T1000 (cell line): ENCODE measurements at places on chromosomes 6 and 20.

DNA sequence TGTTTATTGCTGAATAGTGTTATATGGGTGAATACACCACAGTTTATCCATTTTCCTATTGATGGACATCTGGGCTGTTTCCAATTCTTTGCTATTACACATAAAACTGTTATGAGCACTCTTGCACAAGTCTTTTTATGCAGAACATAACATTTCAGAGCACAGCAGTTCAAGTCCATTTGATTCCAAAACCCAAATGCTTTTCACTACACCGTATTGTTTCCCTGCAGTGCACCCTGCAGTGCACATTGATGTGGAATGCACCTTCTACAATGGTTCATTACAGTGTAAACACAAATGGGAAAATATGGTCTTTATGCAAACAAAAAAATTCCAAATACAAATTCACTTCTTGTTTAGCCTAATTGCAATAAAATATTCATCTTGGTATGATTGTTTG is 3.6 kb upstream of the SLC2A12 start:
- no peak for DNase-seq

DNA sequence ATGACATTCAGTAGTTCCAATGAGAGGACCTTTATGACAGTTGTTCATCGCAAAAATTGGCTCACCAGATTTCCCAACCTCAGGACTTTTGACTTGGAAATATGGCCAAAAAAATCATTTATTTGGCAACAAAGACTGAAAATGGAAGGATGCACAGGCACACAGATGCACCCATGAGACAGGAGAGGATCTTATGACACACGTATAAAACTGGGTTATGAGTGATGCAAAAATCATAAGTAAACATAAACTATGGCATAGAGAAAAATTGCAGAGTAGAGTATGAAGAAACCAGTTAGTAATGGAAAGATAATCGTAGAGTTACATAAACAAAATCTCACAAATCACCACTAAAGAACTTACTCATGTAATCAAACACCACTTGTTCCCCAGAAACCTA is 546.9 kb downstream of the ADGRB3 start:
- no peak for DNase-seq

DNA sequence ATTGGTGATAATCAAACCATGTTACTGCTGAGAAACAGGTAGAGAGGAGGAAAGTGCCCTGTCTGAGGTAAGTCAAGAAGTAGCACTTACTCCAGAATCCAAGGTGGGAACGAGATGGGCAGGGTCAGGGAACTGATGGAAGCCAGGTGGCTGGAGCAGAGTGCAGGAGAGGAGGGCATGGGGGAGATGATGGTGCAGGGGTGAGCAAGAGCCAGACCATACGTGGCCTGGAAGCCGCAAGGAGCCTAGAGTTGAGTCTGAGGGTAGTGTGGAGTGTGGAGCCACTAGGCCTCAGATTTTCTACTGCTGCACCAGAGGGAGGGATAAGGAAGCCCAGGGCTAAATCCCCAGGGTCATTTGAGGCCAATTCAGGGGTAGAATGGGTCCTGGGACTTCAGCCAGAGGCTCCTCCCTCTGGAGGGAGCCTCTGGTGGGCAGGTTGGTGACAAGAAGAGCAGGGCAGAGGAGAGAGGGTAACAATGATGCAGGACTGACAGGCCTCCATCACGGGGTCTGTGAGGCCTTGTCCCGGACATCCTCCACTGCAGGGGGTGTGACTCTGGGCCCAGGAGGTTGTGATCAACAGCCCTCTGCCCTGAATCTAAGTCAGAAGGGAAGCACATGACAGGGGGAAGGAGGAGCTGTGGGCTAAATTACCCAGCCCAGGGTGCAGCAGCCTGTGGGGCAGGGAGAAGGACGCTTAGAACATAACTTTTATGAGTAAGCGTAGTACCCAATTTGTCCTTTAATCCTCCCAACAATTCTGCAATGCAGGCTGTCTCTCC is 28.7 kb downstream of the COX4I2 start:
- no peak for DNase-seq

- DNase-seq: no peak
These were observed 160.2 kb downstream of the SYCP2 start for GRCh38 chr20:59772931-59773913.

DNA sequence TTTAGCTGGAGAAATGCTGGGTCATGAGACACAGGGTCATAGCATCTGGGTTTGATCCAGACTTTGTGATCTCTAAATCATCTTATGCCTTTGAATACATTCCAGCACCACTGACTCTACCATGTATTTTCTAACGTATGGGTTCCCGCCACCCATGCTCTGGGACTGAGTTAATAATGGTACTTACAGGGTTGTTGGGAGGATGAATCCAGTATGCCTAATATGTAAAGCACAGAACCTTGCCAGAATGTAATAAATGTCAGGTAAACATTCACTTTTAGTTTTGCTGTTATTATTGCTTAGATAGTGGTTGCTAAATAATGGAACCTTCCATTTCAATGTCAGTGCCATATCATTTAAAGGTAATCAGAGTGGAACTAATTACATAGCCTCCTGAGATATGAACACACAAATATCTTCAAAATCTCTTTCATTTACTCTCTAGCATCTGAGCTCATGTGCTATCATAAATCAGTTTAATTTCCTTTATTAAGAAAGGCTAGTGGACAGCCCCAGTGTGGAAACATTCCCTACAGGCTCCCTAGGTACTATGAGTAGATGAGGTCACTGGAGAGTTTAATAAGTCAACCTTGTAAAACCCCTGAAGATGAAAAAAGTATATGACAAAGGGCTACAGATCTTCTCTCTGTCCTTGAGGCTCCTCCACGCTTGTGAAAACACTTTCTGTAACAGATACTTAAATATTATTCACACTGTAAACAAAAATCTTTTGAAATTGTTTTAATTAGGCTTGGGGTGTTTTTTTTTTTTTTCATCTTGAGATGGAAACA is 226.6 kb downstream of the ALDH8A1 start:
- DNase-seq: no peak

DNA sequence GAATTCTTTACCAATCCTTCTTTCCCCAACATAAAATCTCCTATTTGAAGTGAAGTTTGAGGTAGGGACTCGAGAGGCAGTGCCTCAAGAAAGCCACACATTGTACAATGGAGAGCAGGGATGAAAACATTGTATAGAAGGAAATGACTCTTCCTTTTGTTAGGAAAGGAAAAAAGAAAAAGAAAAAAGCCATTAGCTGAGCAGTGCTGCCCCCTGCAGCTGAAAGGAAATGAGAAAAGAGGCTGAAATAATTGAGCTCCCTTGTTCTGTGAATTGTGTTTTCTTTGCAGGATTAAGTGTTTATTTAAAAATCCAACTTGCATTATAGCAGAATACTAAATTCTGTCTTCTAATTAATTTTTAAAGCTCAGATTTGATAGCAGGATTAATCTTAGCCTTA is 162.9 kb upstream of the SASH1 start:
- DNase-seq: no peak

DNA sequence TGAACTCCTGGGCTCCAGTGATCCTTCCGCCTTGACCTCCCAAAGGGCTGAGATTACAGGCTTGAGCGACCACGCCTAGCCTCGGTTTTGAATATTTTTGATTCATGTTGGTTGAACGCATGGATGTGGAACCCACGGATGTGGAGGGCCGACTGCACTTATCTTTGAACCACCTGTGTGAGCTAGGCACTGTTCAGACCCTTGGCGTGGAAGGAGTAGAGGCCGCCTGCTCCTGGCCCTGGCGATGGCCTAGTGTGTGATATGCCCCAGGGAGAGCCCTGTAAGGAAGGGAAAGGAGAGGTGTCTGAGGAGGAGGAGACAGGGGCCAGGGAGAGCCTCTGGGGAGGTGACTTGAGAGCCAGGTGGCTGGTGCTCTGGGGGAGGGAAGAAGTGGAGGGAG is 64.3 kb downstream of the BCAS4 start:
- no peak for DNase-seq

DNA sequence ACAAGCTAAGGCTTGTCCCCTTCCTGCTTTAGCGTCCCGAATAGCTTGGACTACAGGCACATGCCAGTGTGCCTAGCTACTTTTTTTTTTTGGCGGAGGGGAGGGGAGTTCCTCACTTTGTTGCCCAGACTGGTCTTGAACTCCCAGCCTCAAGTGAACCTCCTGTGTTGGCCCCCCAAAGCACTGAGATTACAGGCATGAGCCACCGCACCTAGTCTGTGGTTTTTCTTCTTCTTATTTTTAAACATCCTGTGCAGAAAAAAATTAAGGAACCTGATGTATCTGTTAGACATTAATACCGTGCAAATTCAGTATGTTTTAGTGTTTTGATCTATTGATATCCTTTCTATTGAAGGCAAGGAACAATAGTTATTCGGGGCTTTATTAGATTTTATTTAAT is 25.7 kb downstream of the HIVEP1 start:
- no peak for DNase-seq

DNA sequence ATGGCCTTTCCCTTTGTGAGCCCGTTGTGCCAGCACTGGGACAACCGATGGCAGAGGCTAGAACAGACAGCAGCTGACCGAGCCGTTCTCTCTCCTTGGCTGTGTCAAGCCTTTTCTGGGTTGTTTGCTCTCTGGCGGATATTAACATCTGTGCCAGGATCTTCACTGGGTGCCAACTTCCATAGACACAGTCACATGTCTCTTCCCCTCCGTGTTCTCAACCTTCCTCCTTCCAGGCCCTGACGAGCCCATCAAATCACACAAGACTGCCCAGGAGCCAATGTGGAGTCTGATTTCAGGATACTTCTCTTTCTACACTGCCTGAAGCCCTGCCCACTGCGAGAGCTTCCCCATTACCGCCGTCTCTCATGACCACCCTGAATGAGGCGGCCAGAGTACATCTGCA is 111.0 kb upstream of the RALGAPA2 start:
- no peak for DNase-seq

DNA sequence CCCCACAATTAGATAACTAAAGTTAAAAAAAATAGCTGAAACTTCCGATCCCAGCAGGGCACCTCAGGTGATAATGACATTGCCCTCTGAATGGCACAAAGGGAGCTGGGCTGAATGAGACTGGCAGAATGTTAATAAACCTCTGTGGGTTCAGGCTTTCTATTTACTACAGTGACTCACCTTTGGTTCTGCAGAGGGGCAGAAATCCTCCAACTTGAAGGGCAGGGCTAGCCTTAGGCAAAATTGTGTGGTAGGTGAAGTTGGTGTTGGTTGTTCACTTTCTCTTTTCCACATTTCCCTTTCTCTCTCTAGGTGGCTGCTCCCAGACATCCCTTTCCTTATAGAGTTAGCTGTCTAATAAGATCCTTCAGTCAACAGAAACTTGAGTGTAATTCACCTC is 625.2 kb downstream of the EPM2A start:
- DNase-seq: no peak

DNA sequence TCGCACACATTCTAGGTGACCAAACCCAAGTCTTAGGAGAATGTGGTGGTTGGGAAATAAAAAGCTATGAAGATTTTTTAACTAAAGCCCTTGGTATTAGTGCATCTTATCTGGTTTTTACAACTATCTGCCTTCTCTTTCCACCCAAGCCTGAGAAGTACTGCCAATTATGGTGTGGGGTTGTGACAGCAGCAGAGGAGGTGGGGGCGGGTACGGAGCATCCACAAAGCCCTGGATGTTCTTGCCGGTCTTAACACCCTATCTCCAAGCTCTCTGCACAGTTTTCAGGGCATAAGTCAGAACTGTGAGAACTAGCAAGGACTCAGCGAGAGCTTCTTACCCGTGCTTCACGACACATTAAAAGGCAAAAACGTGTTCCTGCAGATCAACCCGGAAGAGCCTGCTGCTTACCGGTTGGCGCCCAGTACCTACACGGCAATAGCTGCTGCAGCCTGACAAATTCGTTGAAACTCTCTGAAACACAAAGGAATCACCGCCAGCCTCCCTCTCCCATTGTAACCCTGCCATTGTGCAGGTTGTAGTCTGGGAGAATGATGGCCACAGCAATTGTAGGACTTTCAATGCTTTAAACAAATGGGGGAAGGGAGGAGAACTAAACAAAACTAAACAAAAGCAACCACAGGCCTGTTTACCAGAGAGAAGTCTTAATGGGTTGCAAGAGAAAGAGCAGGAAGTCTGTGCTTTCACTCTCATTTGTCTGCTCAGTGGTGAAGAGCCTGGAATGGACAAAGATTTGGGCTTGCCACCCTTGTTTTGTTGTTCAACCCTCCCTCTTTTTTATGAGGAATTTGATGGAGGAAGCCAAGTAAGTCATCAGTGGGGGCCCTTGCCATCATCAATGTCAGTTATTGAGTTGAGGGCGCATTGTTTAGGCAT is 461.0 kb upstream of the JARID2 start:
- no peak for DNase-seq

DNA sequence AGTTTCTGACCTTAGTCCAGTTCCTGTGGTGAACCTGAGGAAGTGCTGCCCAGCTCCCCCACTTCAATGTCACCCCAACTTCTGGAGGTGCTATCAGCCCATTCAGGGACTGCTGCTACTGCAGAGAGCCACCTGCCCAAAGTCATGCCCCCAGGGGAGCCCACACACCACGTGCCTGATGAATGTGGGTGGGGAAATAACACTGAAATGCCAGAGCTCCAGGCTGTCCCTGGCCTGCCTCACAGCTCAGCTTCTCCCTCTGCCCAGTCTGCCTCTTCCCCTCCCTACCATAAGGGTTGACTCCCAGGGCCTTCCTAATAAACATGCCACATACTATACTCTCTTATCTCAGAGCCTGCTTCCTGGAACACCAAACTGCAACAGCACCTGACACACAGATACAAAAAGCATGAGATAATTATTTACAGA is 276.4 kb upstream of the MOCS1 start:
- no peak for DNase-seq

DNA sequence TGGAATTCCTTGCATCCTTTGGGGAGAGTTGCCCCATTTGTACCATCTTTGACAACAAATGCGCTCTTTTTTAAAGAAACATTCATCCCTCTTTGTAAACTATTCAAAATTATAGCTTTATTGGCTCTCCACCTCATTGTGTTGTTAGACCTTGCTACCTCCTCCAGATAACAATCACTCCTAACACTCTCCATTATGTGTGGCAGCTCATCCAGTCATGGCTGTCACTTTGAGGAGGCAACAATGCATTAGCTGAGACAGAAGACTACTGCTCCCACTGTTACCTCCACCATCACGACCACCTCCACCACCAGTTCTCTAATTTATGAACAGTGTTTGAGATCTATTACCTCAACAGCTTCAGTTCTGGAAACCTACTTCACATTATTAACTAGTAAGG is 339.1 kb downstream of the FRK start:
- no peak for DNase-seq

GRCh38 chr6:22152841-22153240 is 144.0 kb downstream of the PRL start:
- DNase-seq: no peak
